NCI-H1048 (cell line): ENCODE measurements at places on chromosomes 16 and 17.

GRCh38 chr17:75346906-75347305, 57.7 kb upstream of the SLC25A19 start:
- no peak for DNase-seq

- no peak for DNase-seq
These were observed 76.3 kb upstream of the WSB1 start for GRCh38 chr17:27217631-27218030.

DNA sequence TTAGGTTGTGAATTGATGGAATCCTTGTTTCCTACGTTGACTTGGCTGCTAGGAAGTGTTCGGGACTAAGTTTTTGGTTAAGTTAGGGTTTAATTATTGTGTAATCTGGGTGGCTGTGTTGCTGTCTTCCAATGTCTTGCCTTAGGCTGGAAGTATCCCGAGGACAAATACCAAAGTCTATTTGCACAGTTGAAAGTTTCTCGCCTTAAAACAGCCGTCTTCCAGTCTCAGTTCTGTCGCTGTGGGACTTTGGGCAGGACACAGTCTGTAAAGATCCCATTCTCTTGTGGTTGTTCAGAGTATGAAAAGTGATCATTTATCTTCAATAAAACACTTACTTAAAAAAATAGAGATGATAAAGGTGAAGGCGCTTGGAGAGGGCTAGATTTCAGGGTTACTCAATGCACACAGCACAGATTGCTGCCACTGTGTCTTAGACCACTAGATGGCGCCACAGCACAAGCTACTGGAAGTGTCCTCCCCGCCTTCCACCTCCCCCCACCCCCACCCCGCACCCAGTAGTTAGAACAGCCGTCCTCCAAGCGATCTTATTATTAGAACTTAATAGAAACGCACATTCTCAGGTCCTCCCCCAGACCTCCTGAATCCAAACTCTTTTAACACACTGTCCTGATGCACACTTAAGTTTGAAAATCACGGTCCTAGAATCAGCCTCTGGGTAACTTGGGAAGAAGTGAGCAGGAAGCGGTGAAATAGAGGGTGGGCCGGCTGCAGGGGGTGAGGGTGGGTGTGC, 45.8 kb downstream of the AKAP1 start:
- no peak for DNase-seq

DNA sequence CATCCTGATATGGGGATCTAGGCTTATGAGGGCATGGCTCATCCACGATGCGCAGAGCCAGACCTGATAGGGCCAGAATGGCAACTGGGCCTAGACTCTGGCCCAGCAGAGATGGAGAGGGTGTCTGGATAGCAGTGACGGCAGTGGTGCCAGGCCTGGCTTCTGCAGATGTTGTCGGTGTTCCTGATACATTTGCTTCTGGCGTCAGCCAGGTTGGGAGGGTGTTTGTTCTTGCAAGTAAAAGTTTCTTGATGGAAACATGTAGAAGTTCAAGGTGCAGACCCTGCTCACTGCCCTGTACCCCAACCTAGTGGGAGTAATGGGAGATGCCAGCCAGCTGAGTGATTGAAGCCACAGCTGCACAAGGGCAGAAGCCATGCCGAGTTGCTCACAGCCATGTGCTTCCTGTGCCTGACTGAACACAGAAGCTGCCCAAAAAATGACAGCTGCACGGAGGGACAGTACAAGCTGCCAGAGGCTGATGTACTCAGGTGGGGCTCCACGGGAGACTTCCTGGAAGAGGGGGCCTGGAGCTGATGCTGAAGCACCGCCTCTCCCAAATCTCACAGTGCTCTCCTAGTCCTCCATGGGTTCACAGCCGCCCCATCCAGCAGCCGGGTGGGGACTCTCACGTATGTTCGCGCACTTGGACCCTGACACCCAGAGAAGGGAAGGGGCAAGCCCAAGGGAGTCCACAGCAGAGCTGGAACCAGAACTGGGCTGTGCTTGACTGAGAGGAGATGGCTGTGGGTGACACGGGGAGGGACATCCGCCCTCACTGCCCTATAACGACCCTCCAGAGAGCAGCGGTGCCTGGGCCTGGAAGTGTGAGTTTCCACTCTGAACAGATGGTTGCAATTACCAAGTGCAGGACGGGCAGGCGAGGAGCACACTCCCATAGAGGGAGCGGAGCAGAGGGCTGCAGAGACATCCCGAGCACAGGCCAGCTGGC, 78.7 kb downstream of the N4BP1 start:
- DNase-seq: no peak

DNA sequence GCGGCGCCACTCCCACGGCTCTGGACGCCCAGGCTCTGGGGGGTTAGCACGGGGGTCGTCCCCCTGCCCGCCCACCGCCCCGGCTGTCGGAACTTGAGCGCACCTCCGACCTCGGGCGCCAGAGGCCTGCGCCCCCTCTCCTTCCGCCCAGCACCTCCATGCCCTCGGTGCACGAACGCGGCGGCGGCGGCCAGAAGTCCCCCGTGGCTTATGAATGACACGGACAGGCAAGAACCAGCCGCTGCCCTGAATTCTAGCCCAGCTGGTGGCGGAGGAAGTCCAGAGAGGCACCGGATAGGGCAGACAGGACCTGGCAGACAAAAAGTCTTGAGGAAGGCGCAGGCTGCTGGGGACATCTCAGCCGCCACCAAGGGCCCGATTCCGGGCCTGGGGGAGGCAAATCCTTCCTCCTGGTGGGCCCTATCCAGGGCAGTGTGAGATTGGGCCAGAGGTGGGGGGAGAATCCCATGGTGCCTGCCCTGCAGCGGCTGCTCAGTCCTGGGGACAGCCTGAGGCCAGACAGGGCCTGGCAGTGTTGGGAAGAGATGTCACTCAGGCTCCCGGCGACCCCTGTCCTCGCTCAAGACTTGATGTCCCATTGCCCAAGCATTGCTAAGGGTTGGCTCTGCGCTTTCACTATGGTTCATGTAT, 897 bp upstream of the CYGB start:
- no peak for DNase-seq

DNA sequence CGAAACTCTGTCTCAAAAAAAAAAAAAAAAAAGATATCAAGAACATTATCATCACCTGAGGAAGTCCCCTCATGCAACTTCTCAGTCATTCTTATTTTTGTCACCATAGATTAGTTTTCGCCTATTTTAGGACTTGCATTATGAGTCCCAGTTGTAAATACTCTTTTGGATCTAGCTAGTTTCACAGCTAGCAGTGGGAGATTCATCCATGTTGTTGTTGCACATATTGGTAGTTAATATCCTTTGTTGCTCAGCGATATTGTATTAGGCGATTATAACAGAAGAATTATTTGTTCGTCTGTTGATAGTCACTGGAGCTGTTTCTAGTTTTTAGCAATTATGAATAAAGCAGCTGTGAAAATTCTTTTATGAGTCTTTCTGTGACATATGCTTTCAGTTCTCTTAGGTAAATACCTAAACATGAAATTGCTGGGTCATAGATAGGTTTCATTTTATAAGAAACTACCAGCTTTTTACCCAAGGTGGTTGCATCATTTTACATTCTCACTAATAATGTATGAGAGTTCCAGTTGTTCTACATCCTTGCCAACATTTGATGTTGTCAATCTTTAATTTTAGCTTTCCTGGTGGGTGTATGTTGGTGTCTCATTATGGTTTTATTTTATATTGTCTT, 40.7 kb upstream of the MAP3K14 start:
- DNase-seq: no peak

DNA sequence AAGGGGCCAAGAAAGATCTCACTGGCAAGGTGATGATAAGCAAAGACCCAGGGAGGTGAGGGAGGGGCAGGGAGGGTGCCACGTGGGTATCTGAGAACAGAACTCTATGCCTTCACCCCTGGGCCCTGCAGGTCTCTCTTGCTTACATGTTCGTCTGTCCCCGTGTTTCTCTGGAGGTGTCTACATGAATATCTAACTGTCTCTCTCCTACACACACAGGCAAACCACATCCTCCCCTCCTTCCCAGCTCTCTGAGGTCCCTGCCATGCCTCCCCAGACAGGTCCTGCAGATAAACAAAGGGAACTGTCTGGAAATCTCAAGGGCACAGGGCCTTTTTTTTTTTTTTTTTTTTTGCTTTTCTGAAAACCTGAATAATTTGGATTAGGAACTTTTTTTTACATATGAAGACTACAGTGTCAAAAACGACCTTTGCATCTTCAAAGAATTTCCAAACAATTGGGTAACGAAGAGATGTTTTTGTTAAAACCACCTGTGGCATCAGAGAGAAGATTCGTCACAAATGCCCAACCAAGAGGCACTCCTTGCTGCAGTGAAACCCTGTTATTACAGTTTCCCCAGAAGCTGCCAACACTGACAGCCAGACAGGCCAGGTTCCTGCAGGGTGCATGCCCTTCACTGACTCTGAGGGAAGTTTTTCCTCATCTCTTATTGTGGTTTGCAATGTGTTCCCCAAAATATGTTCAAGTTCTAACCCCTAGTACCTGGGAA, 17.8 kb downstream of the PLLP start:
- no peak for DNase-seq

- no peak for DNase-seq
These were observed 164.6 kb downstream of the SALL1 start for GRCh38 chr16:50986453-50986852.

GRCh38 chr17:54102246-54102645, 279.5 kb downstream of the KIF2B start:
- no peak for DNase-seq

DNA sequence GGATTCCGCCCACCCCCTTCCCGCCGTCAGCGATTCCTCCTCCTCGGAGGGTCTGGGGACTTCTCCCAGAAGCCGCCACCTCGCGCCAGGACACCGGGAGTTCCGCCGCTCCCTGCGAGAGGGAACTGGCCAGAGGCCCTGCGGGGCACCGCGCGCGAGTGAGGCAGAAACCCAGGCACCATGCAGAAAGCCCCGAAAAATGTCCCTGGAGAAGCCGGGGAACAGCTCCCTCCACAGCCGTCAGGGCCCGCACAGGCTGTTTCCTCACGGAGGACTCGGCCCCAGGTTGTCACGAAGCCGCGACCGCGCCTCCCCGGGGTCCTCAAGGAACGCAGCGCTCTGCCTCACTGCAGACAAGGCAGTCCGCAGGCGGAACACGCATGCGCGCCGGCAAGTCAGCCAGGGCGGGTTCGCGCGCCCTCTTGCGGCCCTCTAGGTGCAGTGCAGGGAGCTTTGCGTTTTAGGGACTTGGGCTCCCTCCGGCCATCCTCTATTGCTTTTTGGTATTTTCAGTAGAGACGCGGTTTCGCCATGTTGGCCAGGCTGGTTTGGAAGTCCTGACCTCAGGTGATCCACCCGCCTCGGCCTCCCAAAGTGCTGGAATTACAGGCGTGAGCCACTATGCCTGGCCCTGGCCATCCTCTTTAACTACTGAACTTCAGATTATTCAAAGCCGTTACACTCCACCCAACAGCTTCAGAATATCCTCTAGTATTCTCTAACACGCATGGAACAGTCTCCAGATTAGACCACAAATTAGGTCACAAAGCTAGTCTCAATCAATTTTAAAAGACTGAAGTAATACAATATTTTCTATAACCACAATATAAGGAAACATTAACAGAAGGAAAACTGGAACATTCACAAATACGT, 20.3 kb upstream of the ZNF287 start:
- DNase-seq: peak; percentile 32

DNA sequence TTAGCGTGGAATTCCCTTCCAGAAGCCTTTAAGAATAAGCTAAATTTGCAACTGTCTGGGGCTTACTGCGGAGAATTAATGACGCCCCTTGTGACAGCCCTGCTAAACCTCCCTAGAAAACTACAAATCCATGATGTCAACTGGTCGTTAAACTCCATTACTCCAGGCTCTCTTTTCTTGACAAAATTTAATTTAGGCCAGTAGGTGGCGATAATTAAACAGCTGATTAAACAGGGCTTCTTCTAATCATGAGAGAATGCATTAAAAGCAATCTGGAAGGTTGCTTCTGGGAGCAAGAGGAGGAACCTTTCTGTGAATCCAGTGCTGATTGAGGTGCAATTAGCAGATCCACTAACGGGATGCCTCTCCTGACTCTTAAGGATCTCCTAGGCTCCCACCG, 8.1 kb upstream of the NLRP1 start:
- DNase-seq: no peak

DNA sequence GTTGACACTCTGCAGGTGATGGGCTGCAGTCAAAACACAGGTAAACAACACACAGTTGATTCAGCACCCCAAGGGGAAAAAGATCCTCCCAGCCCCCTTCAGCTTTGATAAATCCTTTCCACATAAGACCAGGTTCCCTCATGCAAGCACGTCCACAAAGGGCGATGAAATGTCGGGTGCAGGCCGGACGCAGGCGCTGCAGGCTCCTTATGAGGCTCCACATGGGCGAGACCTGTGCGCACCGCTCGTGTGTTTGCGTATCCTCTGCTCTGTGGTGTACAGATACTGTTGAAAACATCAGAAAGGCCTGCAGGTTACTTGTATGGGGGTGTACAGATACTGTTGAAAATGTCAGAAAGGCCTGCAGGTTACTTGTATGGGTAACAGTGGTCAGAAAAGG, 14.4 kb upstream of the ZNF750 start:
- DNase-seq: no peak

- DNase-seq: no peak
These were observed 6.5 kb downstream of the ZZEF1 start for GRCh38 chr17:4136373-4136772.

- DNase-seq: no peak
These were observed 20.5 kb downstream of the SLC7A6 start for GRCh38 chr16:68284847-68285246.

- DNase-seq: no peak
These were observed 147.2 kb downstream of the UTP18 start for GRCh38 chr17:51407576-51407975.

DNA sequence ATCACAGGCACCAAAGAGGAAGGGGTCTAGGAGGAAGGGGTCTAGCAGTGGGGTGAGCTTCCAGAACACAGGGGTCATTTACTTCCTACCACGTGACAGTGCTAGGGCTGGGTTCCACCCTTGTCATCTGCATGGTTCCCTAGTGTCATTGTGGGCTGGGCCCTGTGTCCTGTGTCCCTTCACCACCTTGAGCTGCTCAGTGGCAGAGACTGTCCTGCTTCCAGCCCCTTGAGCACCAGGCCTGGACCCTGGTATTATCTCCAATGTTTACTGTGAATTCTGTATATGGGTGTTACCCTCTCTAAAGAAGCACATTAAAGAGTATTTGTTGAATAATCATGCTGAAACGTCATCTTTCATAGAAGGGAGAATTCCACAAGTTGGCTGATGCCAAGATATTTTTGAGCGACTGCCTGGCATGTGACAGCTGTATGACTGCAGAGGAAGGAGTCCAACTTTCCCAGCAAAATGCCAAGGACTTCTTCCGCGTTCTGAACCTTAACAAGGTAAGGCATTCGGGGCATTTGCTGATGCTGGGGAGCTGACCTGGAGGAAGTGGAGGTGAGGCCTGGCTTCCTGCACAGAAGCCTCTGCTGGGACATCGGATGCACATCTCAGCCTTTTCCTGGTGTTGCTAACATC, 5.5 kb downstream of the NARF start:
- DNase-seq: no peak

DNA sequence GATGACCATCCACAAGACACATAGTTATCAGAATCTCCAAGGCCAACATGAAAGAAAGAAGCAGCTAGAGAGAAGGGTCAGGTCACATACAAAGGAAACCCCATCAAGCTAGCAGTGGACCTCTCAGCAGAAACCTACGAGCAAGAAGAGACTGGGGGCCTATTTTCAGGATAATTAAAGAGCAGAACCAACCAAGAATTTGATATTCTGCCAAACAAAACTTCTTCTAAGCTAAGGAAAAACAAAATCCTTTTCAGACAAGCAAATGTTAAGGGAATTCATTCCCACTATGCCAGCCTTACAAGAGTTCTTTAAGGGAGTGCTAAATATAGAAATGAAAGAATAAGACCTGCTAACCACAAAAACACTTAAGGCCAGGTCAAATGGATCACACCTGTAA, 47.8 kb downstream of the ITFG1 start:
- no peak for DNase-seq
